Stimulated activated CD4-positive, alpha-beta T cell treated with anti-CD3 and anti-CD28 coated beads, Interleukin-15, amount 100 ng/mL, for 1 hour (primary cell): ENCODE measurements at places on chromosomes 13 and 19.

DNA sequence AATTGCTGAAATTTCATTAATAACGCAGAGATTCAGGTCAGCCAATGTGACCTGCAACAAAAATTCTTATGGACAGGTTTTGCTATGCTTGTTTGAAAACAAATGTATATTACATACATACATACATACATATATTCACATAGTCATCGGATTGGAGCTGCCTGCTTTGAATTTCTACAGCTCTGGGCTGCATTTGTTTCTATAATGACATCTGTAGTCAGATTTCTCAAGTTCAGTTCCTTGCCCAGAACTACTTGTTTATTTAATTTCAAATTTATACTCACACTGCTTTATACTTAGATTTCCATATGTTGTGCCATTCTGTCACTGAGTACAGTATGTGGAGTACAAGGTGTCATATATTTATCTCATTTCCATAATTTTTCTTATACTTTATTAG lies 2775.0 kb downstream of the PCDH9 start:
- DNase-seq: no peak

DNA sequence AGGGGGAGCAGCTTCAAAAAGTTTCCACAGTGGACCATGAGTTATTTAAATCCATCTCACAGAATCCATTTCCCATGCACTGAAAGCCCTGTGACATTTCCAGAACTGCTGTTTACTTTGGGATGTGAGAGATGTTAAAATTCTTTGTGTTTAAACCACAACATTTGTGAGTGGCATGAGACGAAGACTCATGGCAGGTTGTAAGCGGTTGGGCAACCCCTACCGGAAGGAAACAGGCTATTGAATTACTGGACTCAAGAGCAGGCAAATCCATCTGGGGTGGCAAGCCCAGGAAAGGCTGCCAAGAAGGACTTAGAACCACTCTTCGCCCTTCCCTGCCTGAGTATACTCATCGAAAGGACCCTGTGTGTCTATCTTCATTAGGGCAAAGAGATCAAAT lies 22.3 kb upstream of the CLDN10 start:
- no peak for DNase-seq

DNA sequence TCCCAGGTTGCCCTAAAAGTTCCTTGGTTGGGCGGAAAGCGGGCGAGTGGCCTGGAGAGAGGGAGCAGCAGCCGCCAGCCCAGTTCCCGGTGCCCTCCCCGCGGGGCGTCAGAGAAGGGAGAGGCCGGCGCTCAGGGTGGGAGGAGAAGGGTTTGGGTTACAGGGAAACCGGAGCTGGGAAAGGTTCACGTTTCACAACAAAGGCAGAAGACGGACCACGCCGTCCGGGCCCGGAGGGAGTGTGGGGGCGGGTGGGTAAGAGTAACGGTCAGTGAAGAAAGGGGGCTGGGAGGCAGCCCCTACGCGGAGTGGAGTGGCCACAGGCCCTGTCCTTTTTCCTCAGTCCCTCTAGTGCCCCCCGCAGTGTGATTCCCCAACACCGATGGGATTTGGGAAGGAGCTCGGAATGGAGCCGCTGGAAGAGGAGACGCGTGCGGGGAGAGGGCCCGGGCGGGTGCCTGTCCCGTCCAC lies 1.6 kb downstream of the SIX5 start:
- DNase-seq: no peak

- DNase-seq: no peak
These were observed 112.0 kb downstream of the TBC1D4 start for GRCh38 chr13:75369981-75370380.
